ENCODE measurements at places on chromosomes 13 and 19.

GRCh38 chr19:16457195-16457953, 14.4 kb downstream of the EPS15L1 start:
- DNase-seq = no peak

GRCh38 chr19:2326699-2327360, 1.6 kb downstream of the LSM7 start:
- DNase-seq = no peak

GRCh38 chr19:13077240-13077639, 25.4 kb downstream of the LYL1 start:
- DNase-seq = no peak

DNA sequence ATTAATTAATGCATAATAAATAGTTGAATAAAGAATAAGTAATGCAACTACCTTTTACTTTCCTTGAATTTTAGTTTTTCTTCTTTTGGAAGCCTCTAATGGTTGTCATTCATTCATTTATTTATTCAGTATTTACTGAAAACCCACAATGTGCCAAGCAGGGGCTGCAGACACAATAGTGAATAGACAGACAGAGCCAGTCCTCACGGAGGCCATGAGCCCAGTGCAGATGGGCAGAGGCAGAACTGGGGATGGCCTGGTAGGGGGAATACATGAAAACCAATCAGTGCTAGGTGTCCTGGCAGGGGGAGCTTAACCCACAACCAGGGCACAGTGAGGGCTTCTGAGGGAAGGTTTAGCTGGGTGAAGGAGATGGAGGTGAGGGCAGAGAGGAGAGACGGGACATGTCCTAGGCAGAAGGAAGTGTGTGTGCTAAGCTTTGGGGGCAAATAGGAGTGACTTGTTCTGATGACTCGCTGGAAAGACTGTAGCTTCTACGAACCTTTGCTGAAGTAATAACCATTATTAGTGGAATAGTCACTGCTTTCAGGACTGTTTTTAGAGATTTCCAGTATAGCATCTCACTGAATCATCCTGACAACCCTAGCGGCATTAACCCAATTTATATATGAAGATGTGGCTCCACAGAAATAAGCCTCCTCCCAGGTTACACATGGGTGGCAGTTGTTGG, 55.9 kb downstream of the ERCC5 start:
- no peak for DNase-seq

GRCh38 chr19:35154525-35155406, at the start of gene FXYD5:
TSS of gene FXYD5 (plus strand) at chr19:35154735. CDS start at chr19:35155551, 816 bp downstream.
- DNase-seq = peak; percentile 57

GRCh38 chr13:106753251-106753650, 185.3 kb upstream of the ARGLU1 start:
- DNase-seq = no peak
